ENCODE measurements at places on chromosomes 1 and 21.

GRCh38 chr1:53442299-53442698, 16.9 kb upstream of the DMRTB1 start:
- DNase-seq, result peak; percentile 51

DNA sequence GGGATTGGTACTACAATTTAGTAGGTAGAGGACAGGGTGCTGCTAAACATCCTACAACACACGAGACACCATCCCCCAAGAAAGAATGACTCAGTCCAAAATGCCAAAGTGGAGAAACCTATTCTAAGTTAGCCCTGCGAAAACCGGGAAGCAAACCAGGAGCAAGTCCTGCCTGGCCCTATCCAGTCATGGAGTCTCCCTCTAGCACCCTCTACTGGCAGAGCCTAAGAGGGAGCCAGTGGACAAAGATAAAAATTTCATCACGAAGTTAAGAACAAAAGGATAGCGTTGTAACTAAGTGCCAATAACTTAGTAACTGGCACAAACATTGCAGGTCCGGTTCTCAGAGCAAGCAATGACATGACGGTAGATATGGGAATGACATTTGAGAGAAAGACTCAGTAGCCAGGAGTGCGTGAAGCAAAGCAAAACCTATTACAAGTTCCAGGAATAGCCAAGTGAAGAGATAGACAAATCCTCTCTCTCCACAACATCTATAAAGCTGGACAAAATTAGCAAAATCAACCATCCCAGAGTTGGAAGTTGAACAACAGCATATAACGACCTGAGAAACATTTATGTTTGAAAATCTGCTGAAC, 383.5 kb downstream of the OMA1 start:
- peak; percentile 7 for DNase-seq

DNA sequence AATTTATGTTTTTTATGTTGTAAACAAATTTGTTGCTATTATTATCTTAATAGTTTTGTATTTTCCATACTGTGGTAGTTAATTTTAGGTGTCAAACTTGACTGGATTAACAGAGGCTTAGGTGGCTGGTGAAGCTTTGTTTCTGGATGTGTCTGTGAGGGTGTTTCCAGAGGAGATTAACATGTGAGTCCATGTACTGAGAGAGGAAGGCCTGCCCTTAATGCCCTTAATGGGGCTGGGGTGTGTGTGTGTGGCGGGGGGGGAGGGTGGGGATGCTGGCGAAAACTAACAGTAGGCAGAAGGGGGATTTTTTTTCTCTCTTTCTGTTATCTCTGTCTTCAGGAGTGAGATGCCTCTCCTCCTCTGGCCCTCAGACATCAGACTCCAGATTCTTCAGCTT, 1.9 kb downstream of the OR14A16 start:
- DNase-seq, result no peak

DNA sequence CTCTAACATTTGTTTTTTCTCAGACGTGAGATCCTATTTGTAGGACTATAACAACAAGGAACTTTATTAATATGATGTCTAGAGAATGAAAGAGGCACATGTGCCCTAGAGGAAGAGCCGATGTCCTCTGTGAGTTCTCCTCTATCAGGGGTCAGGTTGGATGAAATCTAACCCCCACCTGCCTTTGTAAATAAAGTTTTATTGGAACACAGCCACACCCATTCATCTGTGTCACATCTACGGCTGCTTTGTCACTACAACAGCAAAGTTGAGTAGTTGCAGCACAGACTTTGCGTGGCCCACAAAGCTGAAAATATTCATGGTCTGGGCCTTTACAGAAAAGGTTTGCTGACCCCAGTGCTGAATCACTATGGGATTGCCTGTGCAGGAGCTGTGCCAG, 571 bp upstream of the CAPN9 start:
- no peak for DNase-seq

- peak; percentile 87 for DNase-seq
These were observed 3.3 kb upstream of the GBP1 start for GRCh38 chr1:89068291-89068690.

GRCh38 chr1:56578963-56579875, at the start of gene PLPP3:
Gene PLPP3, minus strand, starts transcription at chr1:56579563. Its CDS starts 547 bp downstream, at chr1:56579016.
- DNase-seq, result peak; percentile 87

GRCh38 chr1:25683731-25684130, 67.1 kb downstream of the MAN1C1 start:
- DNase-seq, result no peak

DNA sequence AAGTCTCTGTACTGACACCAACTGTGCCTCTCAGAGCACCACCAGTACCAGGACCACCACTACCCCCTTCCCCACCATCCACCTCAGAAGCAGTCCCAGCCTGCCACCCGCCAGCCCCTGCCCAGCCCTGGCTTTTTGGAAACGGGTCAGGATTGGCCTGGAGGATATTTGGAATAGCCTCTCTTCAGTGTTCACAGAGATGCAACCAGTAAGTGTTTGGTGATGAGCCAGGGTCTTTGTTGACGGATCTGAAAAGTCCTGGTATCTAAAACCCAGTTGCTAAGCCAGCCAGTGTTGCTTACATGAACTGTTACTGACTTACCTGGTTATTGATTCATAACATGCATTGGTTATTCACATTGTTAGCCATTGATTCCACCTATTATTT, 1.1 kb downstream of the C1orf56 start:
- no peak for DNase-seq

Measured in LHCN-M2 (cell line).